ENCODE measurements at places on chromosomes 7 and 10. TPM values are rescaled to one million over a fixed set of nuclear protein-coding genes. Genes with fewer than 3 reads are reported as not detected.
A peak's percentile ranks its signal among the peaks of the same experiment; 100 is the strongest.

DNA sequence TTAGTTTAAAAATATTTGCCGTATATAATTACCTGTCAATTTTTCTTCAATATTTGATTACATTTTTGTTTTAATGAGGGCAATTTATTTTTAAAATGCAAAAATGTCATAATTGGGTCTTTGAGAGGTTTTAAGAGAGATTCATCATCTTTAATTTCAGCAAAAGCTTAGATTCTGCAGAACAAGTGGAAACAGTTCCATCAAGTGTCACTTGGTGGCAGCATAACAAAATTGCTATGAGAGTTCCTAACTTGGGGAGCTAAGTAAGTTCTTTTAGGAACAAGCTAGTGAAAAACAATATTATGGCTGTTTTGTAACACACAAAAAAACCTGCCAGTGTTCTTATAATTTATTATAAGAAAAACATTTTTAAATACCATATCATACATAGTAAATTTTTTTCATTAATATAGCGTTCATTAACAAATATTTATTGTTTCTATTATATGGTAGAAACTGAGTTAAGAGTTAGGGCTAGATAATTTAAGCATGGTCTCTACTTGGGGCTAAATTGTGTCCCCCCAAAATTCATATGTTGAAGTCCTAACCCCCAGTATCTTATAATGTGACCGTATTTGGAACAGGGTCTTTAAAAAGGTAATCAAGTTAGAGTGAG lies 155.2 kb downstream of the MAGI2 start:
- DNase-seq, result no peak

Gene ZNF775
- total RNA-seq, result 13.6 TPM

DNA sequence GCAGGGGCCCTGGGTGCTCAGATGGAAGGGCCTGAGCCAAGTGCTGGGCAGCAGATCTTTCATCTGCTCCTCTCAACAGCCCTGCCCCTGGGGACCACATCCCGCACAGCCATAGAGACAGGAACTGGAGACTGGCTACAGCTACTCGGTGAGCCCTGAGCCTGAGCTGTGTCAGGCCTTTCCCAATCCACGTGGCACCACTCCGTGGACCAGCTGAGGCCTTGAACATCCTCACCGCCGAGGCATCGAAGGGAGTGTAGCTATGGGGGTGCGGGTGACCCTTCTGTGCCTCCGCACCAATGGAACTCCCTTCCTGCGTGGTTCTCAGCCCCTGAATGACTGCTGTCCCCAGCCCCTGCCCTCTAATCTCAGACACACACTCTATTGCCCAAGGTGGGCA lies 362.7 kb upstream of the SHH start:
- DNase-seq, result no peak

DNA sequence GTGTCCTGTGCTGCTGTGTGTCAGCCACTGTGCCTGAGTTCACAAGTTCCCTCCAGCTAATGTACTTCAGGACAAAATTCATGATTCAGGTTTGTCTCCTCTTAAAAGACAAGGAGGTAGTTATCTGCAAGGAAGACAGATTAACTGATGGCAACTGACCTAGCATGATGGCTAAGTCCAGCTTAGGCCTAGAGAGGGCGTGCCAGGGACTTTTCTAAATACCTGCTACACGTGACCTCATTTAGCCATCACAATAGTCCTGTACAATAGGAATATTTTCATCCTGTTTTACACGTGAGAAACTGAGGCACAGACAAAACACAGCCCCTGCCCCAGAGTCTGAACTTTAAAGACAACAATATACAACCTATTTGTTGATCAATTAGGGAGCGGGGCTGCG lies 275.7 kb downstream of the XPNPEP1 start:
- no peak for DNase-seq

DNA sequence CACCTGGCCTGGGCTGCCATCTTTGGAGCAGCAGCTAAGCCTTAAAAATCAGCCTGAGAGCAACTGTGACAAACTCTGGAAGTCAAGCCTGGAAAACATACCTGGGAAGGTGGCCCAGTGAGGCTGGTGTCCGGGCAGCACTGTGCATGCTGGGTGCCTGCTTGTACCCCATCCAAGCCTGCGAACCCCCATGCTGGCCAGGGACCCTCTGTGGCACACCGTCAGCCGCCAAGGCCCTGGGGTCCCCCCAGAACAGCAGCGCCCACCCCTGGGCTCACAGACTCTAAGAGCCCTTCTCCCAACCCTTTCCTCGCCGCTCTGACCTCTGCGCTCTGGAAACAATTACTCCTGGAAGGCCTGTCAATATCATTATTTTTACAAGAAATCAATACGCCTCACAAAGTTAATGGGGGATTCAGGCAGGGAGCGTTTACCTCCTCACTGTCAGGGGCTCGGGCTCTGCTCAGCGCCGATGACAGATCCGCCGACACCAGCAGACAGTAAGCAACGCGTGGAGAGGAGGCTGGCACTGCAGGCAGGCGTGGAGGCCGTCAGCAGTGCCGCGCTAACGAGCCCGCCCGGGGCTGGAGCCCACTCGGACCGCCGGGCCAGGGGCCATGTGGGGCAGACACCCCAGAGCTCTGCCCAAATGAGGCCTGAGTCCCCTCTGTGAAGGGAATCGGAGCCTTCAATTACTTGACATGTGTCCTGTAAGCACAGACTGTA lies 54.4 kb downstream of the EBF3 start:
- DNase-seq, result no peak

Gene UNCX
- not detected for total RNA-seq

- DNase-seq, result no peak
Observed at GRCh38 chr10:116984202-116984990, 20.6 kb downstream of the SHTN1 start.

- DNase-seq, result no peak
Observed at GRCh38 chr10:121444520-121445165, 153.6 kb downstream of the FGFR2 start.

GRCh38 chr7:1532456-1533254 lies 2.2 kb downstream of the MAFK start:
- DNase-seq, result peak; percentile 84

DNA sequence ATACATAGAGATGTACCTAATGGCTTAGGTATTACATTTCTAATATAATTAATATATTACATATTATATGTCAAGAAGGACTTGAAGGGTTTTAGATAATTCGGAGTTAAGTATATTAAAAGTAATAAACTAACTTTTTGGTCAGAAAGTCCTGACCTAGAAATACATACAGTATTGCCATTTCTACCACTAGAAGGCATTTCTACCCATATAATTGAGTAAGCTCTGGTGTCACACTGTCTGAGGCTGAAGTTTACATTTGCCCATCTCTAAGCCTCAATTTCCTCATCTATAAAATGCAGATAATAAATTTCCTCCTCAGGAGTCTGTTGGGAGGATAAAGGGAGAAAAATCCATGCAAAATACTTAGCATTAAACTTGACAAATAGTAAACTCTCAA lies 7.1 kb downstream of the FKBP14 start:
- no peak for DNase-seq

- no peak for DNase-seq
Observed at GRCh38 chr10:124898471-124898870, 43.5 kb upstream of the ZRANB1 start.

DNA sequence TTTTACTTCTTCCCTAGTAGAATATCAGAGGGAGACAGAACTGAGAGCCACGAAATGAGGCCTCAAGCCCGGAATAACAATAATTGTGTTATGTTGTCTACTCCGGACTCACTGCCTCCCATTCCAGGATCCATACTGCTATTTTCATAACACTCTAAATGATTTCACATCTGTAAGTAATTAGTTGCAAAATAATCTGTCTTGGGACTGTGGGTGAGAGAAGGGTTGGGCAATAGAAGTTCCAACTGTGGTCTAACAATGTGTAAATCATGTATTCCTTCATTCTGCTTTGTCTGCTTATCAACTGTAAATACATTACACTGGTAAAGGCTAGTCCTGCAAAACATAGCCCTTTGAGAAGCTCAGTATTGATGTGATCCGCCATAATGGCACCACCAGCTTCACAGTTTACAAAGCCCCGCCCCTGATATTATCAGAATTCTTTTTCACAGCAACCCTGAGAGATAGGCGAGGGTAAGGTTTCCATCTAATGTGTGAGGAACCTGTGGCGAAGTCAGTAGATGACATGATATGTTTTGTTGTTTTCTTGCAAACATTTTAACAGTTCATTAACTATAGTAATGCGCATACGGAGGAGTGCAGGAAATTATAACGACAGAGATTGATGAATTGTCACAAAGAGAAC lies 265.7 kb upstream of the BMPER start:
- peak; percentile 33 for DNase-seq

Gene MRPL32
- total RNA-seq, result 58.8 TPM

Gene GALNT17
- 69.5 TPM for total RNA-seq

DNA sequence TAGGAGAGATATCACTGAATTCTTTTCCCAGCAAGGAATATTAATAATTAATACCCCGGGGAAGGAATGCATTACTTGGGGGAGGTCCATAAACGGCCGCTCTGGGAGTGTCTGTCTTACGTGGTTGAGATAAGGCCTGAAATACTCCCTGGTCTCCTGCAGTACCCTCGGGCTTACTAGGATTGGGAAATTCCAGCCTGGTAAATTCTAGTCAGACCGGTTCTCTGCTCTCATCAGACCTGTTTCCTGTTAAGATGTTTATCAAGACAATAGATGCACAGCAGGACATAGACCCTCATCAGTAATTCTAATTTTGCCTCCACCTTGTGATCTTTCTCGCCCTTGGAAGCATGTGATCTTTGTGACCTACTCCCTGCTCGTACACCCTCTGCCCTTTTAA lies 162.8 kb upstream of the KCND2 start:
- no peak for DNase-seq

- no peak for DNase-seq
Observed at GRCh38 chr7:105345725-105346124, 43.0 kb downstream of the SRPK2 start.

DNA sequence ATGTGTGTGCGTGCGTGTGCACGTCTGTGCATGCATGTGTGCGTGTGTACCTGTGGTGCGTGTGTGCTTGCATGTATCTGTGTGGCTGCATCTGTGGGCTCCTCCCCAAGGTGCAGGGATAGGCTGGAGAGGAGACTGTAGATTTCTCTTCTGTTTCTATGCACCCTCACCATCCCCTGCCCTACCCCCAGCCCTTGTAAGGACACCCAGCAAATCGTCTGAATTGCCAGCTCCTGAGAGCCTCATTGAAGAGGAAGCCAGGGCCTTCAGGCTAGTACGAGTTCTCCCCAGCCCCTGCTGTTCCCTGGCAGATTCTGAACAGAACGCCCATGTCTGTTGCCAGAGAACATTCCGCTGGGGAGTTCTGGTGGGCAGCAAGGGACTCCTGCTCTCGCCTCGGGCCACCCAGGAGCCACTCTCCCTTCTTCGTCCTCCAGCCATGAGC lies 17.0 kb upstream of the TRIM8 start:
- DNase-seq, result no peak

Gene PDE6C
- not detected for total RNA-seq

- DNase-seq, result no peak
Observed at GRCh38 chr7:21918216-21918615, 27.5 kb downstream of the CDCA7L start.

Gene HSPA12A
- 187 TPM for total RNA-seq

GRCh38 chr7:69334701-69335100 lies 263.6 kb upstream of the AUTS2 start:
- no peak for DNase-seq

GRCh38 chr10:79285315-79286197 lies 61.7 kb upstream of the PPIF start:
- DNase-seq, result no peak

DNA sequence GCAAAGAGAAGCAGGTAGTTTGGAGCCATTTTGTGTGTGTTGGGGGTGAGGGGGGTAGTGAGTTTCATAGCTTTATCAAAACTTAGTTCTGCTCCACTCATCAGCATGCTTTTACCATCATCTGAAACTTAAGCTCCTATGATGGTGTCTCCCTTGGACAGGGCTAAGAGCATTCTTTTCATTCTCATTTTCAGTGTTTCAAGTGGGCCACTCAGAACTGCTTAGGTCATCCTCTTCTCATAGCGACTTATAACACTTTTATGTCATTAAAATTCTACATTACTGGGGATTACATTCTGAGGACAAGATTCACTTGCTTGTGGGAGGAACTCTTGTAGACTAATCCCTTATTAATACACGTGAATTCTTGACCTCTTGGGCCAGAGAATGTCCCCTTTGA lies 649.4 kb downstream of the SUGCT start:
- no peak for DNase-seq

- no peak for DNase-seq
Observed at GRCh38 chr7:369476-370258, 79.7 kb downstream of the FOXL3 start.

DNA sequence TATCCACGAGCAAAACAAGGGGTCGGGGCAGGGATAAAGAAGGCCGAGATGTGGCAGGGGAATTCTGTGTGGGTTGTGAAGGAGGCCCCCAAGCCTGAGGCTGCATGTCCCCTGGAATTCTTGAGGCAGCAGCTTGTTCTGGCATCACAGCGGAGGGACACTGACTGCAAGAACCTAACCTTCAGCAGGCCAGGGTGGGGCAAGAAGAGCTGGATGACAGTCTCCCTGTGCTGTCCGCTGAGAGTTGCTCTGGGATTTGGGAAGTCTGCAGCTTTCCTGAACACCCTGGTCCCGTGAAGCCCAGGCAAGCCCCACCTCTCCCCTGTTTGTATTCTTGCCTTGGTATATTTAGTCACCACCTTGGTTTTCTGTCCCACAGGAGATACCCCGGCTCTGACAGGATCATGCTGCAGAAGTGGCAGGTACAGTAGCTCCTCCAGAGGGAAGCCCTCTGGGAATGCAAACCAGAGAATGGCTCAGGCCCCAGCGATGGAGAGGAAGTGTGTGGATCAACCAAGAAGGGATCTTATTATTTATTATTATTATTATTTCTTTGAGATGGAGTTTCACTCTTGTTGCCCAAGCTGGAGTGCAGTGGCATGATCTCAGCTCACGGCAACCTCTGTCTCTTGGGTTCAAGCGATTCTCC lies 1.9 kb upstream of the LRRC18 start:
- DNase-seq, result no peak

DNA sequence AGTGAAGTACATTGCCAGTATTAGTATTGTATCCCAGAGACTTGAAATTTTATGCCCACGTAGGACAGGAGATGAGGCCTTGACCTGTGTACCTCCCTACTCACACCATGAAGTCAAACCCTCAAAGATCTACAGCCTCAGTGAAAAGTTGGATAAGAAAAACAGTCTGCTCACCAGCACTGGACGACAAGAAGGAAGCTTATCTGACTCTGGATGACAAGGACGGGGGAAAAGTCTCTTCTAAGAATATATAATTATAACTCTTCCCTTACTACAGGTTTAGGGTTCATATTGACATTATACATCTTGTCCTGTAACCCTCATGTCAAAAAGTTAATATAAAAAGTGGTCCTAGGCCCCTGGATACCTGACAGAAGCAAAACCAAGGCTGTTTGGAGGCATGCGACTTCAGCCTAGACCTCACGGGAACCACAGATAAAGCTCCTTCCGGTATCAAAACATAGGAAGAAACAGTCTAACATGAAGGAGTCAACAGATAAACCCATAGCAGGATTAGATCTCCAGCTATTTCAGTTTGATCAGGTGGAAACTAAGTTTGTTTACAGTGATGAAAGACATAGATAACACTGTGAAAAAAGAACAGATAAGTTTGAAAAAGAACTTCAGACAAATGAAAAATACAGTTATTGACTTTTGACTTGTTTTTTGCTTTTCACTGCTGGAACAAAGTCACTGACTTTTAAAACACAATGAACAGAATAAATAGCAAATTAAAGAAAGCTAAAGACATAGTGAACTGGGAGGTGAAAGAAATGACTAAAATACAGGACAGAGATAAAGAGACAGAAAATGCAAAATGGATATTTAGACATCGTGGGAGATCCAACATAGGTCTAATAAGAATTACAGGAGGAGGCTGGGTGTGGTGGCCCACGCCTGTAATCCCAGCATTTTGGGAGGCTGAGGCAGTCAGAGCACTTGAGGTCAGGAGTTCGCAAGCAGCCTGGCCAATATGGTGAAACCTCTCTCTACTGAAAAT lies 145.9 kb downstream of the PHTF2 start:
- no peak for DNase-seq

Gene GPRIN2
- total RNA-seq, result 0.98 TPM

Data from tibial nerve (tissue), 4 donors.